ENCODE measurements at places on chromosomes 1 and 21. TPM values are rescaled to one million over a fixed set of nuclear protein-coding genes. Genes with fewer than 3 reads are reported as not detected.

CALML6 gene
- 0.90 TPM for total RNA-seq

RORC gene
- 16.4 TPM for total RNA-seq

DNA sequence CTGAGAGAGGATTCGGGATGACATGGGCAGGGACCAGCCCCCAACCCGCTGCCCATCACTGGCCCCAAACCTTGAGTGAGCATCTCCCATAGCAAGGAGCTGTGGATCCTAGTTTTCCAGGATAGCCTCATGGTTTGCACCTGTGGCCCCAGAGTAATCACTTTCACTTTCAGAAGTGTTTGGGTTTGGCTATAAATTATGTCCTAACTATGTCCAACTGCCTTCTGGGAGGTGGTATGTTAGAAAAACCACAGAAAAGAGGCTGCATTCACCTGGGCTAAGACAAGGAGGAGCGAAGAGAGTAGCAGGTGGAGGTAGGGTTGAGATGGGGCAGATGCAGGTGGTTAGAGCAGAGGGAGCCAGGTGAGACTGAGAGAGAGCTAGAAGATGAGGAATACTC lies 19.4 kb upstream of the CLIC6 start:
- no peak overlapping the region for H3K4me3 ChIP-seq
- no peak for DNase-seq
- H3K4me1 ChIP-seq: no peaks in the 10 kb centered on the region
- no peak overlapping the region for H3K27ac ChIP-seq
- no peaks in the 10 kb centered on the region for H3K36me3 ChIP-seq

DNA sequence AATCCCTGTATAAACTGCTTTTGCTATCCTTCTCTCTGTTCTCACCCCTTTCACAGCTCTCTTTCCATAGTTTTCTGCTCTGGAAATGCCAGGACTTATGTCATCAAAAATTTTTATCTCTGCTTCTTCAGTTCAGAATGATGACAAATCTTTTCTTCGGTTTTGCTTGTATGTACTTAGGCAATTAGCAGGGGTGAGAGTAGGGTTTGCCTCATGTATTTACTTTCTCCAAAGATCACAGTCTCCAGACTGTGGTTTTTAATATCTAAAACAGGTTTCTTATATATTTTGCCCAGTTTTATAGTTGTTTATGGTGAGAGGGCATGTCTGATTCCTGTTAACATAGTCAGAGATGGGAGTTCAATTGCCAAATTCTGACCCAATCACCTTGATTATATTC lies 235.4 kb upstream of the LYPLAL1 start:
- no peak overlapping the region for H3K27ac ChIP-seq
- no peaks in the 10 kb centered on the region for H3K27me3 ChIP-seq
- H3K36me3 ChIP-seq: no peaks in the 10 kb centered on the region
- no peak for DNase-seq
- H3K4me1 ChIP-seq: no peaks in the 10 kb centered on the region

DCDC2B gene
- not detected for total RNA-seq

IL22RA1 gene
- 0.87 TPM for total RNA-seq

GRCh38 chr21:42731264-42732032 lies 78.0 kb downstream of the PDE9A start:
- no peak overlapping the region for H3K27ac ChIP-seq
- no peaks in the 10 kb centered on the region for H3K36me3 ChIP-seq
- no peaks in the 10 kb centered on the region for H3K27me3 ChIP-seq
- no peak for DNase-seq

C1orf226 gene
- total RNA-seq: 7.1 TPM

S100A11 gene
- 522 TPM for total RNA-seq

MECR gene
- total RNA-seq: 16.5 TPM

- no peak overlapping the region for H3K27ac ChIP-seq
- no peaks in the 10 kb centered on the region for H3K4me1 ChIP-seq
- no peak overlapping the region for H3K4me3 ChIP-seq
These were observed 522.9 kb downstream of the KIF26B start for GRCh38 chr1:245677461-245678240.

VTCN1 gene
- total RNA-seq: not detected

DNA sequence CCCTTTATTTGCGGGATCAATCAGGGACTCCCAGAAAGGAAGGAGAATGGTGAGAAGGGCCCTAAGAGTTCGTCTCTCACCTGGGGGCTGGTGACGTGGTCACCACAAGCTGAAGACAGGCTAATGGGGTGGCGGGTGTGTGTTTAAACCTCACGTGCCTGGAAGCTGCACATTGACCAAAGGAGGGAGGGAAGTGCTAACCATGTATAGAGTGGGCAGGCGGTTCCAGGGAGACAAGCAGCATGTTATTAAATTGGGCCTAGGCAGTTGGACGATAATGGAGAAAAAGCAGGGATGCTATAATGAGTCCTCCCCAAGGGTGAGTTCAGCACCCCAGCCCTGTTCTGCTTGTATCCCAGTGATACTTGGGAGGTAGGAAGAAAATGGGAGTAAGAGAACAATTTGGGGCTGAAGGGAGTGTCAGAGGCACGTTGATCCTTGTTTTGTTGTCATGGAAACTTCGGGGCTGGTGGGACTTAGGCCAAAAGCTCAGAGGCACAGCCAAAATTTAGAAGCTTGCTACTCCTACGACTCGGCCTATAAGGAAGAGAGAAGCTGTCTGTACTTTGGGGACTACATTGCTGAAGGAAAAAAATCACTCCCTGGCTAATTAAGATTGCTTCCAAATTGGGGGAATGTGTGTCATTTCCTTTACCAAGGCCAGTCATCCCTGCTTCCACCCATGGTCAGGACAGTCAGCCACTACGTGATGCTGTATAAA lies 33.2 kb upstream of the EPHA8 start:
- no peak for DNase-seq
- no peak overlapping the region for H3K4me3 ChIP-seq
- H3K4me1 ChIP-seq: no peaks in the 10 kb centered on the region
- peak overlapping the region; percentile 3 for H3K27ac ChIP-seq

- peak overlapping the region; percentile 100 for H3K27ac ChIP-seq
- H3K27me3 ChIP-seq: no peaks in the 10 kb centered on the region
- no peak for DNase-seq
These were observed 18.0 kb downstream of the KIAA2013 start for GRCh38 chr1:11908095-11908675.

GRCh38 chr1:235885655-235886262 lies 19.1 kb upstream of the LYST start:
- H3K4me1 ChIP-seq: peaks cover 9% of the 10 kb centered on the region
- H3K4me3 ChIP-seq: no peak overlapping the region
- no peak for DNase-seq
- no peaks in the 10 kb centered on the region for H3K27me3 ChIP-seq
- H3K36me3 ChIP-seq: no peaks in the 10 kb centered on the region
